ENCODE measurements at places on chromosomes 5 and 9.

GRCh38 chr5:137113161-137113560, 386.0 kb downstream of the SPOCK1 start:
- no peaks in the 10 kb centered on the region for H3K27me3 ChIP-seq
- H3K36me3 ChIP-seq = no peaks in the 10 kb centered on the region
- no peak for DNase-seq
- H3K27ac ChIP-seq = no peak overlapping the region
- H3K4me3 ChIP-seq = no peak overlapping the region

- no peak overlapping the region for H3K4me3 ChIP-seq
- DNase-seq = no peak
- no peak overlapping the region for H3K27ac ChIP-seq
- no peaks in the 10 kb centered on the region for H3K36me3 ChIP-seq
- H3K27me3 ChIP-seq = no peaks in the 10 kb centered on the region
These were observed 79.8 kb upstream of the KLF9 start for GRCh38 chr9:70494221-70494620.

- H3K4me1 ChIP-seq = no peaks in the 10 kb centered on the region
- DNase-seq = peak; percentile 15
- H3K27ac ChIP-seq = no peak overlapping the region
- H3K4me3 ChIP-seq = no peak overlapping the region
- no peaks in the 10 kb centered on the region for H3K27me3 ChIP-seq
These were observed 20.3 kb downstream of the PAIP2 start for GRCh38 chr5:139361835-139362429.

- no peak overlapping the region for H3K27ac ChIP-seq
- DNase-seq = no peak
- H3K27me3 ChIP-seq = no peaks in the 10 kb centered on the region
- no peak overlapping the region for H3K4me3 ChIP-seq
These were observed 5.9 kb upstream of the QSOX2 start for GRCh38 chr9:136251264-136252115.

DNA sequence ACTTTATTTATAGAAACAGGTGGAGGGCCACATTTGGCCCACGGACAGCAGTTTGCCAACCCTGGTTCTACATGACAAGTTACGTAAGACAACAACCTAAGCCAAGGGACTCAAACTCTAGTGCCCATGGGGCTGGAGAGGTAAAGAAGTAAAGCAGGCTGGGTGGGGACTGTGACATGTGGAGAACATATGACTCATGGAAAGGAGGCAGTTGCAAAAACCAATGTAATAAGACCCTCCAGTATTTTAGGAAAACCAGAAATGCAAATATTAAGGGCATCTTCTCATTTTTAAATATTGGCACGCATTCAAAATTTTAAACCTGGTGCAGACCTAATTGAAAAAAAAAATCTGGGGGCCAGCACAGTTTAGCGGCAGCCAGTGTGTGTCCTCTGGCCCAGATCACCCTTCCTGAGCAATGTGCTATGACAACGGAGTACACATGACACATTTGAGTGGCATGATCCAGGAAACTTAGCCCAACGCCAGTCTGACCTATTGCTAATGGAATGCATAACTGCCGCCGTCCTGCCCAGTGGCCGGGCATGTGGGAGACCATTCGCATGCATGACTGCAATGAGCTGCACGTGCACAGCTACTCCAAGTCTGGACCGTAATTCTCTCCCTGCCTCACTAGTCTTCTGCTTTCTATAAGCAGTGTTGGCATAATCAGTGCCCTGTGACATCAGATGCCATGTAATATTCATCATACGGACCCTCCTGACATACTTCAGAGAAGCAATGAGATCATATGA, 97.2 kb downstream of the SH3TC2 start:
- H3K27me3 ChIP-seq = no peaks in the 10 kb centered on the region
- no peak overlapping the region for H3K4me3 ChIP-seq
- H3K36me3 ChIP-seq = no peaks in the 10 kb centered on the region
- H3K4me1 ChIP-seq = no peaks in the 10 kb centered on the region

GRCh38 chr5:150364004-150364403, 6.5 kb downstream of the TCOF1 start:
- no peaks in the 10 kb centered on the region for H3K4me1 ChIP-seq
- no peak for DNase-seq
- no peaks in the 10 kb centered on the region for H3K27me3 ChIP-seq
- H3K36me3 ChIP-seq = peaks cover 65% of the 10 kb centered on the region
- no peak overlapping the region for H3K27ac ChIP-seq

Measured in right lobe of liver (tissue), 6 donors.